HepG2 (cell line): ENCODE measurements at places on chromosomes 12 and 14. TPM values are rescaled to one million over a fixed set of nuclear protein-coding genes. Genes with fewer than 3 reads are reported as not detected.

Gene RAD52
- 13.5 and 19.9 TPM in 2 replicates for total RNA-seq

DNA sequence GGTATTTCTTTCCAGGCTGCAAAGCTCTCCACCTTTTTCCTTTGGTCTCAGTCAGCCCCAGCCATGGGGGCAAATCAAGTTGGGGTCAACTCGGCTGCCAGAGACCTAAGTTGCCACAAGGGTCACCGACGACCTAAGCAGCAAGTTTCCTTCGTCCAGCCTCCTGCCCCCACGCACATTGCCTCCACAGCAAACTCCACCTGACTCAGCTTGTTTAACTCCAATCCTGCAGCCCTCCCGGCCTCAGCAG is 767 bp upstream of the KCNMB4 start:
- H3K4me3 ChIP-seq = peak overlapping the region; percentile 78
- DNase-seq = no peak
- H3K27me3 ChIP-seq = peaks cover 21% of the 10 kb centered on the region
- no peak overlapping the region for H3K27ac ChIP-seq

Gene RNF41
- 27.1 and 32.9 TPM in 2 replicates for total RNA-seq

GRCh38 chr14:51081209-51081608 is 13.7 kb downstream of the TRIM9 start:
- no peak for DNase-seq
- H3K4me3 ChIP-seq = no peak overlapping the region
- no peaks in the 10 kb centered on the region for H3K36me3 ChIP-seq
- no peak overlapping the region for H3K27ac ChIP-seq

- peaks cover 28% of the 10 kb centered on the region for H3K4me1 ChIP-seq
- no peaks in the 10 kb centered on the region for H3K36me3 ChIP-seq
- DNase-seq = no peak
- no peaks in the 10 kb centered on the region for H3K27me3 ChIP-seq
- no peak overlapping the region for H3K27ac ChIP-seq
- no peak overlapping the region for H3K4me3 ChIP-seq
These were observed 47.9 kb downstream of the CDK17 start for GRCh38 chr12:96352161-96352835.
